Femur (tissue), 1 donor: ENCODE measurements at places on chromosomes 2 and 18.

DNA sequence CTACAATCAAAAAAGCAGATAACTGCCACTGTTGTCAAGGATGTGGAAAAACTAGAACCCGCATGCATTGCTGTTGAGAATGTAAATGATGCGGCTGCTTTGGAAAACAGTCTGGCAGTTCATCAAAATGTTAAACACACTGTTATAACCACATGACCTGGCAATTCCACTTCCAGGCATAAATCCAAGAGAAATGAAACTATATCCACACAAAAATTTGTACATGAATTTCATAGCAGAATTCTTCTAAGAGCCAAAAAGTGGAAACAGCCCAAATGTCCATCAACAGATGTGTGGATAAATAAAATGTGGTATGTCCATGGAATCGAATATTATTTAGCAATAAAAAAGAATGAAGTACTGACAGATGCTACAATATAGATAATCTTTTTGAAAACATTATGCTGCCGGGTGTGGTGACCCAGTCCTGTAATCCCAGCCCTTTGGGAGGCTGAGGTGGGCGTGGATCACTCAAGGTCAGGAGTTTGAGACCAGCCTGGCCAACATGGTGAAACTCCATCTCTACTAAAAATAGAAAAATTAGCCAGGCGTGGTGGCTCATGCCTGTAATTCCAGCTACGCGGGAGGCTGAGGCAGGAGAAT, 32.0 kb downstream of the ERCC3 start:
- DNase-seq, result no peak

DNA sequence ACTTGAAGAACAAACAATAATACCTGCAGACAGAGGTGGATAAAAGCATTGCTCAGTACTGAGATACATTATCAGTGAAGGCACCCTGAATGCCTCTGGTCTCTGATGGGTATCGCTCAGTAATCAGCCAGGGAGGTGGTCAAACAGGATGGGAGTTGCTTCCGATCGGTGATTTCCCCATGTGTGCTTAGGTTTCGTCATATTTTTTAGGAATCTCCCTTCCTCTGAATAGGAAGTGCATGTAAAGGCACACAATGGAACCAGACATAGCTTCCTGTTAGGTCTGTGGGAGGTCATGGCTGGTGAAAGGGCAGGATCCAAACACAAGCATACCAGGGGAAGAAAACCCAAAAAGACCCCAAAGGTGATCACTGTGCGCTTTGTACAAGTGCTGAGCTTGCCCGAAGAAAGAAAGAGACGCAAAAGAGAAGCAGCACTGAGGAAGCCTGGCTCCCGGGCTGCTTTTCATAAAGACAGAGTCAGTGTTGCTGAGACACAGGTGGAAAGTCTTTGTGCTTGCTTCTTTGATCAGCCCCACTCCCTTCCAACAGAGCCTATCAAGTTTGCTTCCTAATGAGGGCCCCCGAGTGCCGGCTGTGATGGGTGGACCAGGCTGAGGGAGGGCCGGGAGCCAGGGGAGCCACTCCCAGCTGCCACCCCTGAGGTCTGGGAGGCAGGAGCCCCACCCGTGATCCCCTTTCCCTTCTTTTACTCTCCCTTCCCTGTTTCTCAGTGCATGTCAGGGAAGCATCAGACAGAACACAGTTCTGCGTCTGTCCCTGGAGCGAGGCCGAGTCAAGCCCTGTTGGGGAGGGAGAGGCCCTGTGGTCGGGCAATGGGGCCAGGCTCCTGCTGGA, 138.2 kb downstream of the SH3RF3 start:
- DNase-seq, result no peak

GRCh38 chr2:126658905-126659561, 3.1 kb downstream of the GYPC start:
- DNase-seq, result peak; percentile 62

- DNase-seq, result no peak
Observed at GRCh38 chr2:76307495-76307894, 596.8 kb upstream of the GCFC2 start.

DNA sequence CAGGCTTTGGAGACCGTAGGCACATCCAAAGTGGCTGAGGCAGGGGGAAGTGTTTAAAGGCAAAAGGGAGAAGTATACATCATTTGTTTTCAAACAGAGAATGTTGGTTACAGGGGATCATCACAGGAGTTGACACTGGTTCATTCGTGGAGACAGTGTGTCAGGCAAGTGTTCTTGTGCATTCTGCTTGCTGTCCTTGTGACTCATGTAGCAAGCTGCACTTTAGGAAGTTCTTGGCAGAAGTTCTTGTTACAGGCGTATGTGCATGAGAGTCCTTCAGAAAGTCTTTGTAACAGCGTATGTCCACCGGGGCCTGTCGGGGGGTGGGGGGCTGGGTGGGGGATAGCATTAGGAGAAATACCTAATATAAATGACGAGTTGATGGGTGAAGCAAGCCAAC, 36.5 kb upstream of the B4GALT6 start:
- no peak for DNase-seq

- DNase-seq, result no peak
Observed at GRCh38 chr2:17605696-17606095, 65.2 kb downstream of the VSNL1 start.

GRCh38 chr18:79926715-79927606, 24.5 kb downstream of the SLC66A2 start:
- no peak for DNase-seq

DNA sequence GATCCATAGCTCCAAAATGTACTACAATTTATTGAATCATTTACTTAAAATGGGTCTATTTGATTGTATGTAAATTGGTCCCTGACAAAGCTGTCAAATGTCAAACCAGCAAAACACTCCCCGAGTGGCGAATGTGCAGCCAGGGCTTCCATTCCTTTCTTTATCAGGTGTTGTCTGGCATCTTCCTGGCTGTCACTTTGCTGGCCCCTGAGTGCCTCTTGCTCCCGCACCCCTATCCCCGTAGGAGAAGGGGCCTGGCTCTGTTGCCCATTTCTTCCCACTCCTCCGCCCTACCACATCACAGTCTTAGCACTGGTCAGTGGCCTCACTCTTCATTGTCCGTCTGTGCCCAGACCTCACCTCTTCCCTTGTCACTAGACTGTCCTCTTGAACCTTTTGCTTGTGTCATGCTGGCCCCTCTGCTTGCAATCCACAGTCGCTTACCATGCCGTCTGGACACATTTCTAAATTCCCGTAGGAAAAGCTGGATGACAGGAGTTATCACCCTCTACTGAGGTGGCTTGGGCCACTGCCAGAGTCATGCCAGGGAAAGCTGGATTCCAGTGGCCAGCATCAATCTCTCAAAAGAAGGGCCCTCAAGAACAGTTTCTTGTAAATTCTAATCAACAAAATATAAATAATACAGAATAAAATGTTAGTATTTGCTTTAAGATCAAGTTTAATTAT, 15.4 kb downstream of the UBE2F start:
- DNase-seq, result no peak

DNA sequence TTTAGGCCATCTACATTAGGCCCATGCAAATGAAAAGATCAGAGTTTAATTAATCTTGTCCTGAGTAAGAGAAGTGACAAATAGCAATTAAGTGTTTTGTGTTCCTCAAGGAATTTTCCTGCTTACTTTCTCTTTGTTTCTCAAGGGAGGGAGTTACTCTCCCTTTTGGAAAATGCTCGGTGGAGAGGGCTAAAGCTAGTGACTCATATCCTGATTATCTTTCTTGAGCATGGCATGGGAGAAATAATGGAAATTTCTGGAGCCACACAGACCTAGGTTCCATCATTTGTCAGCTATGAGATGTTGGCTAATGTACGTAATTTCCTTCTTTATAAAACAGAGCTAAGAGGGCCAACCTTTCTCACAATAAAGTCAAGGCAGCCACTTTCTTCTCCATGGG, 177.1 kb downstream of the ETAA1 start:
- no peak for DNase-seq

GRCh38 chr2:1693723-1694122, 50.6 kb downstream of the PXDN start:
- DNase-seq, result no peak

DNA sequence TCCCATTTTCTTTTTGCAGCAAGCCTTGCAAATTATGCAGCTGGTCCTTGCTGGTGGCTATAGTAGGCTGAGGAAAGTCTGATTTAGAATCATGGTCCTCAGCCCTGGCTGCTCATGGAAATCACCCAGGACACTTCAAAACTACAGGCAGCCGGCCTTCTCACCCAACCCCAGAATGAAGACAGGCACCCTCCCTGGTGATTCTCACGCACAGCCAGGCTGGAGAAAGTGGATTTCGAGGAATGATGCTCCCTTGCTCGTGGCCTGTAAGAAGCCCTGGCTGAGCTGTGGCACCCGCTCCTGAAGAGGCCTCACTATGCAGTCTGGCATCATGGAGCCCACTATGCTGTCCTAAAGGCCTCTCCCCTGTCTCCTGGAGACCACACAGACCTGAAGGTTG, 157.4 kb downstream of the CAPN13 start:
- DNase-seq, result no peak

GRCh38 chr2:48756289-48756688, 765 bp upstream of the LHCGR start:
- DNase-seq, result no peak

DNA sequence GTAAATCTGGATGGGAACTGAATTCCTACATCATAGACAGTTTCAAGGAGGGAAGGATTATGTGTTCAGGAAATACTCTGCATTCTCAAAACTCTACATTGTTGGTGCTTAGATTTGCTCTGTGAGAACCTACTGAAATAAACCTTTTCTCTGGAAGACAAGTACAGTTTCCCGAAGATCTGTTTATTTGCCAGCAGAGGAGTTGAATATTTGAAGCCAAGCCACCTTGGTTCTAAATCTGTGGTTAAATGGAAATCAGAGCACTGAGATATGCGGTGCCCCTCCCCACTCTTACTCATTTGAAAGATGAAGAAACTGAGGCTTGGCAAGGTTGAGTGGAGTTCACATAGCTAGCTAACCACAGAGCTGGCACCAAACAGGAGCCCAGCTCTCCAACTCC, 146.3 kb upstream of the CTAGE1 start:
- DNase-seq, result no peak

DNA sequence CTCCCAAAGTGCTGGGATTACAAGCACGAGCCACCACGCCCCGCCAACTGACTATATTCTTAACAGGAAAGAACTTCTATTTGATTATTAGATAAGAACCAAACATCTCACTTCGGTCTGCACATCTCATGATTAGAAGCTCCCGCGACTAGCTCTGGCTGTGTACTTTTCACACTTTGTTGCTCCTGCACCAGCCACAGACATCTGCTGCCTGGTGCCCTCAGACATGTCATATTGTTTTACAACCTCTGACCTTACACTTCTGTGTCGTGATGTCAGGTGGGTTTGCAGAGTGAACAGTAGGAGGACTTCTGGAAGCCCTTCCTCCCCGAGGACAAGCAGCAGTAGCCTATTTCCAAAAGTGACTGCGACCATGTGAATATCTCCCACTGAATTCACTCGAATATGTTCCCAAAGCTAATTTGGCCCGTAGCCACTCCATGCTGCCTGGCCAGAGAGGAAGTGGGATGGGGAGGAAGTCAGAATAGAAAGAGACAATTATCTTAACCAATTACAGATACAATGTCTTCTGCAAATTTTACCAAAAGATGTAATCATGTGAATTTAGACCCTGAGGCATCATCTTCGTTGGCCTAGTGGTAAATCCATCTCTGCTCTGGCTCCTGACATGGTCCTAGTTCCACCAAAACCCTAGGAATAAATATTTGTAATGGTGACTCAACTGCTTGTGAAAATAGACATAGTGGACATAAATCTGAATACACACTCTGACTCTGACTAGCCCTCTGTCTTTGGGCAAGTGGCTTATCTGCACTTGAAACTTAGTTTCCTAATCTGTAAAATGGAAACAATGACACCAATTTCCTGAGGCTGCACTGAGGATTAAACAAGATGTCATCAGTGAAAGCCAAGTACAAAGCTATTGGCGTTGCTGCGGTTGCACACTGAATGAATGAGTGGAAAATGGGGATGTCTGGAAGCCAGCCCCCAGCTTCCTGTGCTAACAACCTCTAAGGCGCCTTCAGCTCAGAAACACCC, 406.1 kb downstream of the LRATD1 start:
- DNase-seq, result no peak

DNA sequence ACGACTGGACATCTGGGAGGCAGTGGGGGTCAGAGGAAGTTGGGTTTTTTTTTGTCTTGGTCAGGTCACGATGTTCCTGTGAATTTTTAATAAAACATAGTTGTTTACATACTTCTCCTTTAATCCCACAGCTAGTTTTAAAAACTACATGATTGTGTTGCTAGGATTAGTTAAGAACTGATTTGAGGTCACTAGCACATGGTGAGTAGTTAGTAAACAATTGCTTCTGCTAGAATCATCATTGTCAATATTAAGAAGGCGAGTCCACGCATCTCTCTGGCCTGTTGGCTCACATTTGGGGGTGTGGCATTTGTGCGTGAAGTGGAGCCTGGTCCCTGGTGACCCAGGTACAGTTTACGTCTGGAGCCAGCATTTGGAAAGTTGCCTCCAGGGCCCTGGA, 59.4 kb downstream of the AGAP1 start:
- no peak for DNase-seq

- no peak for DNase-seq
Observed at GRCh38 chr2:209908511-209908910, 93.9 kb upstream of the RPE start.

- DNase-seq, result peak; percentile 86
Observed at GRCh38 chr2:85066874-85067351, 66.3 kb upstream of the TCF7L1 start.

DNA sequence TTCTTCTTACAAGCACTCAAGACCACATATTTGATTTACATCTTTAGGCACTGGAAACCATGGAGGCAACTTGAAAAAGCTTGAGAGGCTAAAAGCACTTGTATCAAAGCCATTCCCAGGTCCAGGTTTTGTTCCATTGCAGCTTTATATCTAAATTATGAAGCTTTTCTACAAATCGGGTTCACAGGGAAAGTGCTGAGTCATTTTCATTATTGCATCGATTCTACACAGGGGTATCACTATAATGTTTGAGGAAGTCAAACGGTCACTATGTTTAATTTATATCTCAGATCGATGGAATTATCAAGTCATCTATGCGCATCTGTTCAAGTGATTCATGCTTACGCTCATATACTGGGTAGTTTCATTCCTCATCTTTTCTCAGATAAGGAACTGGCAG, 118.7 kb downstream of the VWC2L start:
- no peak for DNase-seq

DNA sequence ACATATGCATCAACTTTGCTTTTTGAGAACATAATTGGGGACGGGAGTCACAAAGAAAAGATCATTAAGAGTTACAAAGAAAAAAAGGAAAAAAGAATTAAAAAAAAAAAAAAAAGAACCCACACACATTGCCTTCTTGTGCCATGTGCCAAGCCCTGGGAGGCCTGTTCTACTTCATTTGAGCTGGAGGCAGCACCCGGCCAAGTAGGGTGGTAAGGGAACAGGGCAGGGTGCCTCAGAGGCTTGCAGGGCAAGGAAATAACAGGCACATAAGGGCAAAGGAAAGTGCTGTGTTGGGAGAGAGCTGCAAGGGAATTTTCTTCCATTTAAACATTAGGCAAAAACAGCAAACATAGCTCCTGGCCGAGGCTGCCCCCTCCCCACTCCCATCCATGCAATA, 418.0 kb downstream of the TMEM182 start:
- no peak for DNase-seq

- DNase-seq, result no peak
Observed at GRCh38 chr2:25757906-25758305, 84.5 kb upstream of the DTNB start.
